Islet precursor cell (in vitro differentiated cells): ENCODE measurements at places on chromosomes 4 and X.

DNA sequence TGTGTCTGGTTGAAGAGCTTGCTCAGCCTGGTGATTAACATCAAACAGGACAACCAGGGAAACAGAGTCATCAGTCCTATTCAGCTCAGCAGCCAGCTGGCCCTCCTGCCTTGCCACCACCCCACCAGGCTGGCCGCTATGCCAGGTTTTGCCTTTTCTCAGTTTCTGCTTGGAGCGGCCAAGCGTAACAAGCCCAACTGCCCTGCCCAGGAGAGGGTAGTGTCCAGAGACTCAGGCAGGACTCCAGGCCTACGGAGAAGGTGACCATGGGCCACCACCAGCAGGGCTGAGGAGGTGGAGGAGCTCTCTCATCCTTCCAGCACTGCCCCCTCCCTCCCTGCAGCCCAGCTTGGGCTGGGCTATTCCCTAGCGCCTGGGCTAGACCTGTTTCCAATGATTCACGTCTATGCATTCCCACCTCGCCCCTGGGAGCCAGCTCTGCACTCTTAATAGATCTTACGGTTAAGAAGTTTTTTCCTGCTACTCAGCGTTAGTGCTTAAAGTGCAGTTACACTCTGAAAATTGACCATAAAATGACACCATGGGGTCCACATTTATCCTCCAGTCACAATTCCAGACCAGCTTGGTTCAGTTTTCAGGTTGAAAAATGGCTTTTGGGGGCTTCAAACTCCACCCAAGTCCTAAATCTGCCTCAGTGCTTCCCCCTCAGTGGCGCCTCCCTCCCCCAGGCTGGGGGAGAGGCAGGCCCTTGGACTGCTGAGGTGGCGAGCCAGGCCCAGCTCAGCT is 124.0 kb upstream of the PJA1 start:
- no peak for DNase-seq

DNA sequence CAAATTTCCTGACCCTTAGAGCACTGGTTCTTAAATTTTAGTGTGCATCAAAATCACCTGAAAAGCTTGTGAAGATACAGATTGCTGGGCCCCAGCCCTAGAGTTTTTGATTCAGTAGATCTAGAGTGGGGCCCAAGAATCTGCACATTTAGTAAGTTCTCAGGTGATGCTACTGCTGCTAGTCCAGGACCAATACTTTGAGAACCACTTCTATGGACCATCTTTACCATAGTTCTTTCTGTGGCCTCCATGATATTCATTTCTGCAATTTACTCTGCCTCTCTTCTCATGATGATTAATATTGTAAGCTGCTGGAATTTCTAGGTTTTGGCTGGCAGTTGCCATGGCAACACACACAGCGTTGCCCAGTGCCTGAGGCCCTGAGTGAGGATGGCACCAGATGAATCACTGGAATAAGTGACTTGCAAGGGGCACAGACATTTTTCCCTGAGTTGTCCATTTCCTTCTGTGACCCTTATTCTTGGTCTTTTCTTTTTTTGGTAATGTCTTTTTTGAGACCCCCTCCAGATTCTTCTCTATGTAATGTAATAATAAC is 83.6 kb downstream of the PPP1R2C start:
- DNase-seq: no peak

- no peak for DNase-seq
These were observed 15.0 kb downstream of the AGA start for GRCh38 chr4:177427192-177427591.

- no peak for DNase-seq
These were observed 87.2 kb downstream of the GPR174 start for GRCh38 chrX:79231662-79232061.

GRCh38 chr4:169153481-169154087 is 117.2 kb downstream of the SH3RF1 start:
- DNase-seq: no peak

DNA sequence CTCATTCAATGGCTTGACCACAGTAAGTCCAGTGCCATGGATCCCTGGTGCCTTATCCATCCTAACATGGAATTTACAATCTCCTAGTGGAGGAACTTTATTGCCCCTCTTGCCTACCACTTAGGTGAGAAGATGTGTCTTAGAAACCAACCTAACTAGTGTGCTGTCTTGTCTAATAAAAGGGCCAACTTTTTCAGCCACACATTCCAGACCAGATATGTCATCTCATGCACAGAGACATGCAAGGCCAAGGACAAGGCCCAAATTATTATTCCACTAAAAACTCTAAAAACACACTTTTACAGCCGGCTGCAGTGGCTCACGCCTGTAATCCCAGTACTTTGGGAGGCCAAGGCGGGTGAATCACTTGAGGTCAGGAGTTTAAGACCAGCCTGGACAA is 10.6 kb upstream of the PRDX4 start:
- peak; percentile 62 for DNase-seq

DNA sequence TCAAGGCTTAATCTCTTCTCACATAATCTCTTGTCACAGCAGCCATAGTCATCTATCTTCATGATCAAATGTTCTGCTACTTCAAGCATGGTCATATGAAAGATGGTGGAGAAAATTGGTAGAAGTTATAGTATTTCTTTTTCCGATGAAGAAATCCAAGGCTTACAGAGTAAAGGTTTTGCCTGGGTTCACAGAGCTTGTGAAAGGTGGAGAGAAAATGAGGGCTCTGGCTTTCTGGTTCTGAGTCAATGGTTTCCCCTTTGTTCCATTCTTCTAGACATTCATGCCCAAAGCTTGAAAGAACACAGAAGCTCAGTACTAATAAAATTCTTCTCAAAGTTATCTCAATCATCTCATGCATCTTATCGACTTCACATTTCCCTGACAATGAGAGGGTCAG is 36.1 kb downstream of the CLNK start:
- no peak for DNase-seq

- peak; percentile 88 for DNase-seq
These were observed 83.6 kb downstream of the CCNG2 start for GRCh38 chr4:77240469-77241066.

GRCh38 chr4:42627885-42628646 is 28.8 kb downstream of the ATP8A1 start:
- DNase-seq: no peak

DNA sequence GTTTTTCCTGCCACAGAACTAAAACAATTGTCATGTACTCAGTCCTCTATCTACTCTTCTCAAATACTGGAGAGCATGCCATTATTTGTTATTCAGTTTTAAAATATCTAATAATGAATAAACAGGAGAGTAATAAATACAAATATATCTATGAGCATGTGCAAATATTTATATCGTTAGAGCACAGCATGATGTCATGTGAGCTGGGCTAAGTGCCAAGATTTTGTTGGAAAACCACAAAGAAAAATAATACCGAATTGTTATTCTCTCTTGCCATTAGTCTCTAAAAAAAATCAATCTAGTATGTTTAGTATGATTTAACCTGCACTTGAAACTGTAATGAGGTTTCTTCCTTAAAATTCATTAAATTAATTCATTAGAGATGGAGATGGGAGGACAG is 97.3 kb downstream of the DDX60 start:
- DNase-seq: no peak

DNA sequence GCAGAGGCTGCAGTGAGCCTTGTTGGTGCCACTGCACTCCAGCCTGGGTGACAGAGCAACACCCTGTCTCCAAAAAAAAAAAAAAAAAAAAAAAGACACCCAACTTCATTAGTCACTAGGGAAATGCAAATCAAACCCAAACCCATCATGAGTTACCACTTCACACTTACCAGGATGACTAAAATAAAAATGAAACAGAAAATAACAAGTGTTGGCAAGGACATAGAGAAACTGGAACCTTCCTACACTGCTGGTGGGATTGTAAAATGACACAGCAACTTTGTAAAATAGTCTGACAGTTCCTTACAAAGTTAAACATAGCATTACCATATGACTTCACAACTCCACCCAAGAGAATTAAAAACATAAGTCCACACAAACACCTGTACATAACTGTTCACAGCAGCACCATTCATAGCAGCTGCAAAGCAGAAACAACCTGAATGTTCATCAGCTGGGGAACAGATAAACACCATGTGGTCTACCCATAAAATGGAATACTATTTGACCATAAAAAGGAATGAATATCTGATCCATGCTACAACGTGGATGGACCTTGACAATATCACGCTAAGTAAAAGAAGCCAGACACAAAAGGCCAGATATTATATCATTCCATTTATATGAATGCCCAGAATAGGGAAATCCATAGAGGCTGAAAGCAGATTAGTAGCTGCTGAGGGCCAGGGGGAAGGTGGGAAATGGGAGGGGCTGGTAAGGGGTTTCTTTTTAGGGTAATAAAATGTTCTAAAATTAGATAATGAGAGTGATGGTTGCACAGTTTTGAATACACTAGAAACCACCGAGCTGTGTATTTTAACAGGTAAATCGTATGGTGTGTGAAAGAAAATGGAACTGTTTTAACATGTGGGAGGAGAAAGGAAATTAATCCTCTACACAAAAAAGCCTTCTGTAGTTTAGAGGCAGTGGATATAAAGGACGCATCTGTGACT is 18.3 kb downstream of the CD99L2 start:
- DNase-seq: no peak

- DNase-seq: no peak
These were observed 2043.5 kb upstream of the AGA start for GRCh38 chr4:179485781-179486180.

DNA sequence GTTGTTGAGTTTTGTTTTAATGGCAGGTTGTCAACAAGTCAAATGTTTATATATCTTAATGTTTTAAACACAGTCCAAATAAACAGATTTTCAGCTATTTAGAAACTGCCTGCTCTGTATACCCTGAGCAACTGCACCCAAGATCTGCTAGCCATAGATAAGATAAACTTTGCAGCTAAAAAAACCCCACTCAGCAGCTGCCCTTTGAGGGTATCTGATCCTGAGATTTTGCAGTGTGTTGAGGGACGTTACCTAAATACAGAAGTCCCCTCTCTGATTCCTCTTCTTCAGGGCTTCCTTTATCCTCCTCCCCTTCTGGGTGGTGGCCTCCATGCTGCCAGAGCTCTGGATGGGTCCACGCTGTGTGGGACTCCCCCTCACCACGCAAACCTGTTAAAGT is 11.0 kb upstream of the FGG start:
- no peak for DNase-seq

- DNase-seq: no peak
These were observed 423.2 kb downstream of the RPA4 start for GRCh38 chrX:97306771-97307470.

- DNase-seq: no peak
These were observed 193.4 kb downstream of the FRAS1 start for GRCh38 chr4:78250500-78250899.

DNA sequence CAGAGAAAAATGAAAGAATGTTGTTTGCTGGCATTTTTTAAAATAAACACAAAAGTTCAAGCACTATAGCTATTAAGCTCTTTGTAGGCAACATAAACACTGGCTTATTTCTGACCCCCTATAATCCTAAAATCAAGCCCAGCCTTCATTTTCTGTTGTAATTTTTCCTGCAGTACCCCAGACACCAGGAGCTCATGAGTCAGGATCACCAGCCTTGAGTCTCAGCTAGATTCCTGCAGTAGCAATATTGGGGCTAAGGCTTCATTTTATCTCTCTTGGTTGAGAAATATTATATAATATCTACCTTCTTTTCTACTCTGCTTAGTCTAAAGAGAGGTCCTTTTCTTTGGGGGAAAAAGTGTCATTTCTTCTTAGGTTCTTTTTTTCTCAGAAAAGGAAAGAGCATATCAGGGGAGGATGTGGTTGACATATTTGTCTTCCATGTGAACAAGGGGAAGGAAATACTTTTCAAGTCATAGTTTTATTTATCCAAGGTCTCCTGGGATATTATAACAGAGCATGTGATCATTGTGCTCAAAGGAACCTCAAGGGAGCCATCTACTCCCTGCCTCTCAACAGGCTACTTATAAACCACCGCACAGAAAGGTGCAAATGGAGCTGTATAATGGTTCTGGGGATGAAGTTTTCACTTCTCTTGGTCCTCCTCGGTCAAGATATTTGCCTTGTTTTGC is 678.3 kb upstream of the NR3C2 start:
- no peak for DNase-seq

DNA sequence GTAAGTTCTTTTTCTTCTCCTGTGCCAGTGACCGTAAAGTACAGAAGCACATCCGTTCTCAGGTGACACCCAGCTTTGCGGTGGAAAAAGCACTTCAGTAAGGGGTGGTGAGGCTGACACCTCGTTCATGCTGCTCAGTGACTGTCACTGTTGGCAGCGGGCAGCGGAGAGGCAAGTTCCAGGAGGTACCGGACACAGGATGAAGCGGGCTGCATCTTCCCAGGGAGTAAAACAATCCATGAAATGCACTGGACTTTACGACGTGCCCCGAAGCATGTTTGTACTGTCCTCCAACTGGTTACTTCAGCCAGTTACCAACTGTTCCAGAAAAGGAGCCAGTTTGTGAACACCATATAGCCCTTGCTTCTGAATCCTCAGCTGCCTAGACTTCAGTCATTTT is 110.7 kb downstream of the ZNF827 start:
- no peak for DNase-seq

- DNase-seq: no peak
These were observed 73.9 kb downstream of the BMPR1B start for GRCh38 chr4:94831607-94832006.

GRCh38 chr4:80532674-80533333 is 197.3 kb downstream of the CFAP299 start:
- DNase-seq: no peak

DNA sequence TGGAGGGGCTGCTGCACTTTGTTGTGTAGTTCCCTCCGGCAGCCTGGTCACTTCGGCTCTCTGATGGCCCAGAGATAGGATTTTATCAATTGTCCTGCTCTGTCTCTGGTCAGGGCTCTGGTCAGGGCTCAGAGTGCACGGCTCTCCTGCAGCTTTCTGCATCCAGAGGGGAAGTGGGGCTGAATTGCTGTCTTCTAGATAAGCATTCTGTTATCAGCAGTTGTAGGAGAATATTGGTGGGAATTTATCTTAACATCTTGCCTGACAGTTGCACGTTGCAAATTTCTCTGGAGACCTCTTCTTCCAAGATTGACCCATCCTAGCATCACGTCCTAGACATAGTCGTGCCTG is 62.8 kb downstream of the FAM193A start:
- DNase-seq: peak; percentile 71

- no peak for DNase-seq
These were observed 61.9 kb downstream of the SEC24B start for GRCh38 chr4:109495514-109495913.

GRCh38 chrX:67949270-67949669 is 405.4 kb downstream of the AR start:
- DNase-seq: no peak

- DNase-seq: no peak
These were observed 58.0 kb downstream of the PPP3CA start for GRCh38 chr4:101289306-101289705.

GRCh38 chrX:16946971-16947562 is 609 bp downstream of the REPS2 start:
- DNase-seq: peak; percentile 60

DNA sequence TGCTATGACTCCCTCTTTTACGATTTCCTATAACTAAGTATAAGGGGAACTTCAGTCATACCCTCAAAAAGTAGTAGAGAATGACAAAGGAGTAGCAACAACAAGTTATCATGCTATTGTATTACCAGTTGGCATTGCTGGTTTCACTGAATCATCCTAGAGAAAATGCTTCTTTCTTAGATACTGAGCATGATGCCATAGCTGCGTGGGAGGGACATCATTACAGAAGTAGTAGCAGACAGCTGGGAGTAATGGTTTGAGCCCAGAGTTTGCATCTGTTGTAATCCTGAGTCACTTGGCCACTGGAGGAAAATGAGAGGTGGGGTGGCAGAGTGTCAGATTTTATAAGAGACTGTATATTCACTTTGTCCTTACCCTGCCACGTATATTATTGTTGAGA is 38.6 kb downstream of the MTMR1 start:
- DNase-seq: no peak

- no peak for DNase-seq
These were observed 407 bp upstream of the ZC4H2 start for GRCh38 chrX:64976673-64977040.

- DNase-seq: no peak
These were observed 231.3 kb upstream of the PITX2 start for GRCh38 chr4:110854021-110854678.
